NCI-H2171 treated with DMSO at 0.1 percent for 48 hours (cell line): ENCODE measurements at places on chromosomes 13 and 19.

GRCh38 chr13:106212386-106213010 lies 323.0 kb downstream of the EFNB2 start:
- no peak for DNase-seq

GRCh38 chr13:112699322-112699918 lies 9.6 kb downstream of the ATP11A start:
- DNase-seq, result no peak

- DNase-seq, result peak; percentile 54
Observed at GRCh38 chr13:94660695-94661326, 51.5 kb downstream of the SOX21 start.

DNA sequence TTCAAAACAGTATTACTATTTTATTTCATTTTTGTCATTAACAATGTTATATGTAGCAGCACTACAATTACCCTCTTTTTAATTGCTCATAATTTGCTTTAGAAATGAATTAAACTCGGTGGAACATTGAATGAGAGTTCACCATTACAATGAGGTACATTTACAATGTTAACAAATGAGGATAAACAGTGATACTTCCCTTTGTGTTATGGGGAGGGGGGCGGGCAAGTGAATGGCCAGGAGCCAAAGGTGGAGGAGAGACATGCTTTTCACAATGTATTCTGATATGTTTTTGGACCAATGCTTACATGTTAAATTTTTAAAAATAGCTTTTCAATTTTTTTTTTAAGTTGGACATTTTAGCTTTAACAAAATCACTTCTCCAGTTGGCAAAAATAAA lies 34.2 kb downstream of the NALCN start:
- no peak for DNase-seq

DNA sequence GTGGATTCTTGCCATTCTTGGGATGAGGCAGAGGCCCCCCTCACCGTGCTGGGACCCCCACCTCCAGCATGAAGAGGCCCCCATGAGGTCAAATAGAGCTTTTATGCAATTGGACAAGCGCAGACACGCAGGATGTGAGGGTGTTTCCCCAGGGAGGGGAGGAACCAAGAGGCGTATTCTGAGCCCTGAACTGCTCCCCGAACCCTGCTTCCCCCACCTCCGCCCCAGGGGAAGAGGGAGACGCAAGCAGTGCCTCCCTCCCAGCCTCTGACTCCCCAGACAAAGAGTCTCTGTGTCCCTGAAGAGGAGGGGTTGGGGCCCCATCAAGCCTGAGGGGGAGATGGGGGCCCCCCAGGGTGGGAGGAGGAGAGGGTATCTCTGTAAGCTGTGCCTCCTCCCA lies 1.3 kb upstream of the RDH8 start:
- no peak for DNase-seq

GRCh38 chr13:34748596-34748995 lies 193.5 kb upstream of the NBEA start:
- no peak for DNase-seq

GRCh38 chr13:20669162-20669561 lies 34.3 kb upstream of the IL17D start:
- no peak for DNase-seq

DNA sequence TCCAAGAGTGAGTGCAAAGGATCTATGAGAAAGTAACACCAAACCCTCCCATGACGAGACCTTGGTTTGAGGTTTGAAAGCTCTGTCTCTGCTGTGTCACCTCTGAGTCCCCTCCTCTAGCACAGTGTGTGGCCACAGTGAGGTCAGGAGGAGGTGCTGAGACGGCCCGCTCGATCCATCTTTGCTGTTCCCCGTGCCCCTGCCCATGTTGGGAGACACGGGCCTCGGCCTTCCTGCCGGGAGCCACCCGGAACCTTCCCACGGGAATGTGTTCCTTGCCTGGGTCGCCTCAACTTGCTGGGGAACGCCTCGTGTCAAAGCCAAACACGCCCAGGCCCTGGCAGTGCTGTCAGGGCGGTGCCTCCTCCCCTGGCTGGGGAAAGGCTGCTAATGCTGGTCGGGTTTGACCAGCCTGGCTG lies 10.1 kb downstream of the NANOS3 start:
- DNase-seq, result no peak

DNA sequence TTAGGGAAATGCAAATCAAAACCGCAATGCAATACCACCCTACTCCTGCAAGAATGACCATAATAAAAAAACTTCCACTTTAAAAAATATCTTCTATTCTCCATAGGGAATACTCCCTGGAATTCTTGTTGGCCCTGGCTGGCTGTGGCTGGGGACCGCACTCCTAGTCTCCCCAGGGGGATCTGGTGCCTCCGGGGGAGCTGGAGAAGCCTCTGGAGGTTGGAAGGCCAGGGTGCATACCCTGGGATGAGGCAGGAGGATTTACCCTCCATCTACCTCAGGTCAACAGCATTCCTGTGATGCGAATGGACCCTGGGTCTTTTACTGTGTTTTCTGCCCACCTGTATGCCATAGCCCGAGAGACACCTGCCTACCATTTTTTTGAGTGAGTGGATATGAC lies 120.0 kb upstream of the ZNF536 start:
- no peak for DNase-seq

- DNase-seq, result peak; percentile 3
Observed at GRCh38 chr13:65532231-65532630, 1697.9 kb downstream of the PCDH9 start.

- DNase-seq, result no peak
Observed at GRCh38 chr19:15136234-15136954, 29.2 kb downstream of the SYDE1 start.

DNA sequence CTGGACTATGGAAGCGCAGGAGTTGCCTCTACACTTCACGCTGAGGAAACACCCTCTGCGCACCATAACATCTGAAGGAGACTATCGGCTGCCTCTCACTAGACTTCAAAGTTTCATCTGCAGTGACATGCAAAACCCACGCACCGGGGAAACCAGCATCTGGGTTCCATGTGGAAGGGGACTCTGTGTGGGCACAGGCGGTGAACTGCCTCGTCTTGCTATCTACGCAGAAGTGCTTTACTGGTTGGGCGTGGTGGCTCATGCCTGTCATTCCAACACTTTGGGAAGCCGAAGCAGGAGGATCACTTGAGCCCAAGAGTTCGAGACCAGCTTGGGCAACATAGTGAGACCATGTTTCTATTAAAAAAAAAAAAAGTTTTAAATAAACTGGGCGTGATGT lies 116.4 kb downstream of the STK24 start:
- no peak for DNase-seq

DNA sequence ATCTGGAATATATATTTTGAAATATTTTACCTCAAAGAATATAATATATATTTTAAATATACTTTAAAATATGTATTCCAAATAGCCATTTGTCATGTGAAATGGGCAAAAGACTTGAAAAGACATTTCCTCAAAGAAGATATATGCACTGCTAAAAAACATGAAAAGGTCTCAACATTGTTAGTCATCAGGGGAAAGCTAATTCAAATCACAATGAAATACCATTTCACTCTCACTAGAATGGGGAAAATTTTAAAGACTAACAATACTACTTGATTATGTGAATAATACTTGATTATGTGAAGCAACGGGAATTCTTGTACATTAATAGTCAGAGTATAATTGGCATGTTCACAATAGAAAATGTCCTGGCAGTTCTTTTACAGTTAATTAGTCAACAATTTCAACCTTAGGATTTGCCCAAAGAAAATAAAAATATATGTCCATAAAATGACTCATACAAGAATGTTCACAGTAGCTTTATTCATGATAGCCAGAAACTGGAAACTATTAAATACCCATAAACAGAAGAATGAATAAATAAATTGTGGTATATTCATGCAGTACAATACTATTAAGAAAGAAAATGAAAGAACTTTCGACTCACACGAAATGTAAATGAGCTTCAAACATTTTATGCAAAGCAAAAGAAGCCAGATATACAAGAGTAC lies 6.8 kb upstream of the KBTBD6 start:
- no peak for DNase-seq
